Anterior cingulate cortex (tissue), 58 donors: ENCODE measurements at places on chromosomes 1 and 21.

GRCh38 chr1:61386770-61387169, 304.4 kb downstream of the NFIA start:
- DNase-seq, result no peak

- DNase-seq, result no peak
Measured at GRCh38 chr1:73500154-73500553, 697.8 kb downstream of the LRRIQ3 start.

GRCh38 chr1:176494436-176494835, 31.5 kb downstream of the PAPPA2 start:
- no peak for DNase-seq

DNA sequence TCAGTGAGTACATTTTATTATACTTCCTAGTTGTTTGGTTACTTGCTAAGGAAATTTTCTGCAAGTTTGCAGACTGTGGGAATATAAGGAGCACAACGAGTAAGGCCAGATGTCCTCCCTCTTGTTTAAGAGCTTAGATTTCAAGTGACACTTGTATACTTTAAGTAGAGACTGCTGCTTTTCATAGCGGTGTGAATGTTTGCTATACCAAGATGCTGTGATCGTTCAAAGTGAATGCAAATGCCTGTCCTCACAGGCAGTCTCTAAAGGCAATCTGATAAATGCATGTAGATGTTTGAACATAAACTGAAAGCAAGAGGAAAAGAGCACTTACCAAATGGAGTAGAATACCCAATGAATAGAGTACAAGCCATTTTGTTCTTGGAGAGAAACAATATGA, 226.4 kb downstream of the NRIP1 start:
- no peak for DNase-seq

DNA sequence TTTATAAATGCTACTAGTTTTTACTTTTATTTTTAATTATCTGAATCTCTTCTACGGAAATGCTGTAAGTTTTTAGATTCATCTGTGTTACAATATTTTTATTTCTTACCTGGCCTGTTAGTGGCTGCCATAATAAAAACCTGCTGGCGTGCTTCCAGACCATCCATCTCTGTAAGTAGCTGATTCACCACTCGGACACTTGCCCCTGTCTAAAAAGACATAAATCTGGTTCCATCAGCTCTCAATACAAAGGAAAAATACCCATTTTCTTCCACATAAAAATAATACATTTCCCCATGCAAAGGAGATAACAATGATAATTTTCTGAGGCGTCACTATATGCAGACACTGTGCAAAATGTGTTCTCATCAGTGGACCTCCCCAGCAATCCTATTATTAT, 62.0 kb downstream of the NVL start:
- no peak for DNase-seq

DNA sequence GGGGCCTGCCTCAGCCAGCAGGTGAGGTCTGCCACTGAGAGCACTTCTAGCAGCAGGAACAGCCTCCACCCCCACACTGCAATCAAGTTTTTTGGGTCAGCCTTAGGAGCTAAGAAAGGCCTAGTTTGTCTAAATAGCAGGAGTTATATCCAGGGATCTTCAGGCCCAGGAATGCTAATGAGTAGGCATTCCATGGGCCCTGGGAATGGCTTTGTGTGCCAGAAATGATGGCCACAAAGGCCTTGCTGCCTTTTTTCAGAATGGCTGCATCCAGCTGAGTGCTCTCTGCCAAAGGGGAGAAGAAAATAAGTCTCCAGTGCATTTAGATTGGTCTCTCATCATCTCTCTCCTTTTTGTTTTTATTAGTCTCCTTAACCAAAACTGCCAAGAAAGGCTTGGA, 2.8 kb downstream of the MRTO4 start:
- DNase-seq, result no peak

DNA sequence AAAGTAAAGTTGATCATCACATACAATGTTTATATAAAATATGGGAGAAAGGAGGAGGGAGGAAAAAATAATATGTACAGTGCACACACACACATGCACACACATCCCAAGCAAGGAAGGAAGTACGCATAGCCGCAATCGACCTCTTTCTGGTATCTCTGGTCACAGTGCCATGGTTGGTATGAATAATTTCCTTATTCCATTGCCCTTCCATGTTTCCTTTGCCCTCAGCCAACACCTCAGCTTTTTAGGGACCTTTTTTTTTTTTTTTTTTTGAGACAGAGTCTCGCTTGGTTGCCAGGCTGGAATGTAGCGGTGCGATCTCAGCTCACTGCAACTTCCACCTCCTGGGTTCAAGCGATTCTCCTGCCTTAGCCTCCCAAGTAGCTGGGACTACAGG, 20.6 kb downstream of the CITED4 start:
- DNase-seq, result no peak

- DNase-seq, result no peak
Measured at GRCh38 chr1:114558544-114558943, 22.9 kb downstream of the BCAS2 start.

- no peak for DNase-seq
Measured at GRCh38 chr1:244897476-244898254, 33.3 kb upstream of the HNRNPU start.

GRCh38 chr1:48560116-48560515, 88.1 kb upstream of the SPATA6 start:
- DNase-seq, result no peak

GRCh38 chr1:239700667-239701066, 314.3 kb downstream of the CHRM3 start:
- no peak for DNase-seq

DNA sequence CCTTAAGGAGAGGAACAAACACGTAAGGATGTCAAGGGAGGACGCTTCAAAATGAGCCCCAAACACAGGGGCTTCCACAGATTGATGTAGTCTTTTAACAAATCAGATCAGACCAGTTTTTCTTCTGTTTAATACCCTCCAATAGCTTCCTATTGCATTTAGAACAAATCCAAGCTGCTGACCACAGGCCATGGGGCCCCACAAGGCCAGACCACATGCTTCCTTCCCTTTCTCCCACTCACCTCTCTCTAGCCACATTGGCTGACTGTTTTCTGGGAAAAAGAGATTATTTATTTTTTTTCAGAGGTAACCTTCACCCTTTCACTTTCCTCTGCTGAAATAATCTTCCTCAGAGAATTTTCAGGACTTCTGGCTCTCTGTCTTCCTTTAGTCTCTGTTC, 380.6 kb downstream of the SIPA1L2 start:
- no peak for DNase-seq

DNA sequence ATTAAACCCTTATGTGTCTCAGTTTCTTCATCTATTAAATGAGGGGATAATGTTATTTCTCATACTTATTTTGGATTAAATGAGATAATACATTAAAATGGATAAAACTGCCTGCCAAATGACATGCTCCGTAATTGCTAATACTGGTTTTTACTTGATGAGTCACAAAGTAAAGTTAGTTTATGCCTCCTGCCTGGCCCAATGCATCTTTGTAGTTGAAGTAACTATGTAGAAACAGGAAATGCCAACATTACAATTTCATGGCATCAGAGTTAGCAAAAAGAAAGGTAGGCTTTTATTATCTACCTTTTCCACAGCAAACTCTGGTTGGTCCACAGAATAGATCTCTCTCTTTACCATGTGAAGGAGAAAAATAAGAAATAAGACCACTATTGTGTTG, 214.5 kb downstream of the TBX15 start:
- DNase-seq, result no peak

GRCh38 chr1:226688808-226689207, 50.3 kb downstream of the ITPKB start:
- no peak for DNase-seq
